Right atrium auricular region (tissue), 2 donors: ENCODE measurements at places on chromosomes 1 and 21. TPM values are rescaled to one million over a fixed set of nuclear protein-coding genes. Genes with fewer than 3 reads are reported as not detected.

Gene TTC34
- total RNA-seq: 0.11 TPM

Gene MAP7D1
- total RNA-seq: 353 TPM

Gene PPIAL4G
- not detected for total RNA-seq

Gene MATN1
- total RNA-seq: not detected

Gene S1PR1
- 92.2 TPM for total RNA-seq

Gene UBE2U
- not detected for total RNA-seq

Gene TNFRSF18
- total RNA-seq: not detected

Gene MMP23B
- total RNA-seq: 26.9 TPM

Gene FYB2
- total RNA-seq: 0.70 TPM

Gene GPATCH3
- 8.3 TPM for total RNA-seq

Gene LCE1E
- total RNA-seq: not detected

Gene PLPP3
- total RNA-seq: 83.1 TPM

Gene RPTN
- total RNA-seq: not detected

Gene ACTN2
- 1,486 TPM for total RNA-seq

Gene C4BPB
- total RNA-seq: not detected

Gene C1orf216
- total RNA-seq: 13.1 TPM
